ENCODE measurements at places on chromosomes 2 and 18. TPM values are rescaled to one million over a fixed set of nuclear protein-coding genes. Genes with fewer than 3 reads are reported as not detected.

The ABCG5 gene
- polyA plus RNA-seq = not detected

The ZNF804A gene
- polyA plus RNA-seq = 0.05 TPM

The BCL2 gene
- 28.5 TPM for polyA plus RNA-seq

The KIF1A gene
- polyA plus RNA-seq = not detected

The ACMSD gene
- not detected for polyA plus RNA-seq

The PLA2R1 gene
- not detected for polyA plus RNA-seq

The POTEJ gene
- not detected for polyA plus RNA-seq

The SERPINB2 gene
- not detected for polyA plus RNA-seq

- no peak for DNase-seq
These were observed 126.0 kb downstream of the SP100 start for GRCh38 chr2:230541934-230542380.

DNA sequence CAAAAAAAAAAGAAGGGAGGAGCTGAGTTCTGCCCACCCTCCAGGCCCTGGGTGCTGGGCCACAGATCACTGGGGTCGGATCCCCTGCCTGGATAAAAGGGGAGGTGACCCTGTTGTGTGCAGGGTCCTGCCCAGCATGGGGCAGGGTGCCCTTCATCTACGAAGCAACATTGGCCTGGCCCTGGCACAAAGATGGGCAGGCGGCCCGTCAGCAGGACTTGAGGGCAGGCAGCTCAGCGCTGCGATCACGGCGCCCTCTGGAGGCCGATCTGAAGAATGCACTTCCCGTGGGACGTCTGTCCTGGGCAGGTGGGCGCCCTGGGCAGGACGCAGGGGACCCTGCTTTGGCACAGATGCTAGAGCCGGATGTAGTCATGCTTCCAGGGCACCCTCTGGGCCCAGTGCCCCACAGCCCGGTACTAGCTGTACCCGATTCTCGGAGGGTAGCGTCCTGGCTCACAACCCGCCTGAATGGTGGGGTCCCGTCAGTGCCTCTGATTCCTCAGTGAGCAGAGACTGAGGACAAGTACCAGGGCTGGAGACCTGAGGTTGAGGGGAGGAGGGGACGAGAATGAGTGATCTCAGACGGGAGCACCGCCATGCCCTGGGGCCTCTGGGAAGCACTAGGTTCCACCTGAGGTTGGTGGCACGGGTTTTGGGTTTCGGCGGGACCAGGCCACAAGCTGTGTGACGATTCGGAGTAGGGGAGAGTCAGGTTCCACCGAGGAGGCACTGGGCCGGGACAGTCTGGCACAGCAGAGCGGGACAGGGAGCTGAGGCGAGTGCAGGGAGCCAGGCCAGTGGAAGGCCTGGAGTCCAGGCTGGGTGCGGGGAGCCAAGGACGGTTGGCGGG is 18.0 kb downstream of the ARID5A start:
- peak; percentile 46 for DNase-seq

- DNase-seq = no peak
These were observed 44.3 kb upstream of the ZBTB7C start for GRCh38 chr18:48453330-48454066.

- DNase-seq = no peak
These were observed 1037.9 kb upstream of the DDX18 start for GRCh38 chr2:116776556-116776955.

GRCh38 chr2:8159966-8160603 is 521.8 kb upstream of the ID2 start:
- no peak for DNase-seq

- DNase-seq = peak; percentile 29
These were observed 643 bp downstream of the RMC1 start for GRCh38 chr18:23503963-23504344.

DNA sequence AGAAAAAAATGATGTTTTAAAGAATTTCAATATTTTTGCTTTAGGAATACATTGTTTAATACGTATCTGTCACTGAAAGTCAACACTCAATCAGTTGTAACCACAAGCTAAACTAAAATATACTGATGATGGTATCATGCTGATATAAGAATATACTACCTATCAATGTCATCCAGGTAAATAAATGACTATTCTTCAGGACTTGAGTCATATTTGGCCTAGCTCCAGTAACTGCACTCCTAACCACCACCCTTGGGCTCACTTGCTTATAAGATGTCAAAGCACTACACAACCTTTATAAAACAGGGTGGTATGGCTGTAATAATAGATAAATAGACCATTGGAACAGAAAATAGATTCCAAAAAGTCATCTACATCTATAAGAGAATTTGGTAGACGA is 48.8 kb downstream of the RND3 start:
- no peak for DNase-seq

GRCh38 chr2:52312486-52312885 is 1280.6 kb upstream of the NRXN1 start:
- no peak for DNase-seq

DNA sequence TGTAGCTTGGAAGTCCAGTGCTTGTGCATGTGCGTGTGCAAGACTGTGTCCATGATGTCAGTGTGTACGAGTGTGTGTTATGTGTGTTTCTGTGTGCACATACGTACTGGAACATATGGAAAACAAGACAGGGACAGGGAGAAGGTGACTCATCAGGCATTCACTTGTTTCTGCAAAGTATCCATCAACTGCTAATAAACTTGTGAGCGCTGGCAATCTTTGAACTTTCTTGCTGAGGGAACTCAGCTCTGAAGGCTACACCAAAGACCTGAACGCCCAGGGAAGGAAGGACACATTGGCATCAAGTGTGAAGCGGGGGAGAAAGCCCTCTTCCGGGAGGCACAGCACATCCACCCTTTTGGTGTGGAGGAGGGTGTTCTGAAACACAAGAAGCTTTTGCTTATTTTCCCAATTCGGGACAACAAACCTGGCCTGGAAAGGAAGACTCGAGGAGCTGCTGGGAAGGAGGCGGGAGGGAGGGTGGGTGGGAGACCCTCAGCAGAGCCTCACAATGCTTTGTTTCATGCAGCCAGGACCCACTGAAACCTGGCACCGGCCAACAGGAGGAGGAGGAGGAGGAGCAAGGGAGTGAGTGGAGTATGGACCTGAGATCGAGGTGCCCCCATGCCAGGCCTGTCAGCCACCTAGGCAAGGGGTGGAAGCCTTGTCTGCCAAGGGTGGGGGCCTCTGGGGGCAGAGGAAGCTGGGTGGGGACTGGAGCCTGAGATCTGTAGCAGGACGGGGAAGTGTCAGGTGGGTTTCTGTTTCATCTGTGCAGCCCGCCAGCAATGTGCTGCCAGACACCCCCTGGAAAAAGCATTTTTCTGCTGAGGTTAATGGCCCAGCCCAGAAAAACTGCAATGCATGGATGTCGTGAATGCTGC is 26.8 kb downstream of the SMAD7 start:
- DNase-seq = no peak

GRCh38 chr2:216739035-216739434 is 43.7 kb upstream of the IGFBP5 start:
- no peak for DNase-seq

- DNase-seq = no peak
These were observed 53.8 kb downstream of the CYP27C1 start for GRCh38 chr2:127166231-127166860.

DNA sequence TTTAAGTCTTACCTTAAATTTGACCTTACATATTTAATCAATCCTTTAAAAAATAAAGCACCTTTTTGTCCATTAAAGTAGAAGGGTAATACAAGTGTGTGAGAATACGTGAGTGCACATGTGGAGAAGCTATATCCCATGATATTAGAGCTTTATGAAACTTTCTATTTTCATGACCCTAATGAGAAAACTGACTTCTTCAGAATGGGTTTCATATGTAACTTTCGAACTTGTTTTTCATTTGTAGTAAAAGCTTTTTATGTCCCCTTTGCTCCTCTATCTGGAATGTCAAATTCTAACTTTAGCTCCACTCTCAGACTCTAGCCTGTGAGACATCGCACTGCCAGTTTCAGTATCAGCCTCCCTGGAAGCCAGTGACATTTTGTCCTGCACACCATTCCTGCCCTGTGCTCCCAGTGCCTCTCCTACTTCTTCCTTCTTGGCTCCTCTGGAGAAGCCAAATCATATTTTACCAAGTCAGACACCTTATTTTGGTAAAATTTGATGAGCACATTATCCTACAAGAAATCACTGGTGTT is 42.0 kb downstream of the MAPRE2 start:
- DNase-seq = no peak

DNA sequence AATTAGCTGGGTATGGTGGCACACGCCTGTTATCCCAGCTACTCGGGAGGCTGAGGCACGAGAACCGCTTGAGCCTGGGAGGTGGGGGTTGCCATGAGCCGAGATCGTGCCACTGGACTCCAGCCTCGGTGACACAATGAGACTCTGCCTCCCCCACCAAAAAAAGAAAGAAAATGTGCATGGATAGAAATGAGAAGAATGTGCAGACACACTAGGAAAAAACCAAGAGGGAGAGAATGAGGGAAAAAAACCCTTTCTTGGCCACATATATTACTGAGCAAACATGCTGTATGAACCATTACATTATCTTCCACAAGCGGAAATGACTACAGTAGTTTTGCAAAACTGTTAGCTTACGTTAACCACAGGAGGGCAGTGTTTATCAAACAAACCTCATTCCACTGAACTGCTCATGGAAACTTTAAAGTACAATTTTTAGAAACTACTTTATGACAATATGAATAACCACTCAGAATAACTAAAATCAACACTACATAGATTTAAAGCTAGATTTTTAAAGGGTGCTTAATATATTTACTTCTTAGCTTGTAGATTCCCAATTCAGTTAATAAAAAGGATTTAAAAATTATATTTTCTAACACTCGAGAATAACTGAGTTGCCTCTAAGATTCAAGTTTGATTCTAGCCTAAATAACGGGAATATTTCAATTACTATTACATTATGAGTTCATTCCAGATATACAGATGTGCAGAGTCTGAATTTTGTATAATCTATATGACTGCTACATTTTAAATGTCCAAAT is 26.4 kb downstream of the ASXL2 start:
- peak; percentile 68 for DNase-seq

DNA sequence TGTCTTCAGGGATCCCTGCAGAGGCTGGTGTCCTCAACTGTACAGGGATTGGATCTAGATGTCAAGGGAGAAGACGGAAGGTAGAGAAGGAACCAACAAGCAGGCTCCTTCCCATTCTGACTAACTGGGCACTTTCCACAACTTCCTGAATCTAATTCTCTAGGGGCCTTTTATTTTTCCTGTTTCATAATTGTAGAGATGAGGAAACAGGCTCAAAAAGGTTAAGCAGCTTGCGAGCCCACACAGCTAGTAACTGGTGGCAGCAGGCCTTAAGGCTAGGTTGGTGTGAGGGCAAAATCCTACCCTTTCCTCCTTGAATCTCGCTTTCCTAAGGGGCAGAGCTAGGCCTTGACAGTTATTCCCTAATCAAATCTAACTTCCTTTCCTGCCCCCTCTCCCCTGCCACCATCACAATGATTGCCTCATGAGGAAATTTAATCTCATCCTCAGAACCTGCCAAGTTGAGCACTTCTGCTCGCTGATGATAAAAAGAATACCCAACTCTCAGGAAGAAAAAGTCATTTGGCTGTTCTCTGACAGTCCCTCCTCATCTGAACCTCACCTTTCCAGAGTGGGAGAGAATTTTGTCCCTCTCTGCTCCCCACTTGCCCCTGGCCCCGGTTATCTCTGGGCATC is 35.7 kb upstream of the POLE4 start:
- DNase-seq = no peak

GRCh38 chr2:197263077-197263476 is 47.5 kb downstream of the ANKRD44 start:
- no peak for DNase-seq

- DNase-seq = no peak
These were observed 298.9 kb upstream of the TCF4 start for GRCh38 chr18:55886886-55887285.

DNA sequence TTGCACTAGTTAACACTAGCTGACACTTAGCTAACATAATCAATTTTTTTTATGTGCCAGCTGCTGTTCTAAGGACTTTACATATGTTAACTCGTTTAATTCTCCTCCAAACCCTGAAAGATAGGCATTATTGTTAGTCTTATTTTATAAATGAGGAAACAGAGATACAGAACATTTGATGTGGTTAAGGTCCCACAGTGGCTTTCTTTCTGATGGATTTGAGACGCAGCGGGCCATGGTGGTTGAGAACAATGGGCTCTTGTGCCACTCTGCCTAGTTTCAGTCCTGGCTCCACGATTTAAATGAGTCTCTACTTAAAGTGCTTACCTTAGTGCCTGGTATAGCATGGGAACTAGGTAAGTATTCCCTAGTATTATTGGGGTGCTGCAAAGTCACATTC is 201.9 kb upstream of the SPRED2 start:
- no peak for DNase-seq

- no peak for DNase-seq
These were observed 232.7 kb upstream of the UBE2E3 start for GRCh38 chr2:180747728-180748127.

- no peak for DNase-seq
These were observed 50.4 kb downstream of the PDK1 start for GRCh38 chr2:172606285-172606684.

DNA sequence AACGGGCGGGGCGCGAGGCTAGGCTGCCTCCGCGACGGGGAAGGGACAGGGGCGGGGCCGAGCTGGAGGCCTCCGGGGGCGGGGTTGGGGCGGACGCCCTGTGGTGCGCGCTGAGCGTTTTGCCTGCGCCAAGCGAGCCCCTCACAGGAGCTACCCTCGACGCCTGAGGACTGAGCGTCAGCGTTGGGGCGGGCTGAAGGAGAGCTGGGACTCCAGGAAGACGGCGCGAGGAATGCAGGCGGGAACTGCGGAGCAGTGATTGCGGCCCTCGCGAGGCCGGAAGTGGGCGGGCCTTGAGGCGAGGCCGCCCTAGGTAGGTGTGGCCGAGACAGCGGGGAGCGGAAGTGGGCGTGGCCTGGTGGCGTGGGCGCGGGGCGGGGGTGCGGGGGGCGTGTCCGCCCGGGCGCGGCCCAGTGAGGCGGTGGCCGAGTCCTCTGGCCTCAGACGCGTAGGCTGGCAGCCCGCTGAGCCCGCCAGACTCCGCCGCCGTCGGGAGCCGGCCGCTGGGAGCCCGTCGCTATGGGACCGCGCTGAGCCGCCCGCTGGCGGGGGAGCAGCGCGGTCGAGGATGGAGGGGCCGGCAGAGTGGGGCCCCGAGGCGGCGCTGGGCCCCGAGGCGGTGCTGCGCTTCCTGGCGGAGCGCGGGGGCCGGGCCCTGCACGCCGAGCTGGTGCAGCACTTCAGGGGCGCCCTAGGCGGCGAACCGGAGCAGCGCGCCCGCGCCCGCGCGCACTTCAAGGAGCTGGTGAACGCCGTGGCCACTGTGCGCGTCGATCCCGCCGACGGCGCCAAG is at the start of the genes SEPTIN10 and SOWAHC:
TSS of gene SEPTIN10 (minus strand) at position 45 of the 793 bp plus-strand sequence. CDS start 139 bp downstream, outside the sequence.
TSS of gene SOWAHC (plus strand) at position 443 of the 793 bp plus-strand sequence. CDS start at position 569, 126 bp downstream.
- DNase-seq = peak; percentile 82

- DNase-seq = no peak
These were observed 108.5 kb upstream of the UNC80 start for GRCh38 chr2:209663139-209663538.

GRCh38 chr2:55839182-55839819 is 84.3 kb downstream of the EFEMP1 start:
- no peak for DNase-seq

All from CD4-positive, alpha-beta memory T cell (primary cell).